Activated T-cell treated with anti-CD3 and anti-CD28 coated beads, Interleukin-2, amount 50 U/mL, for 1 hour (primary cell): ENCODE measurements at places on chromosomes 12 and 14.

DNA sequence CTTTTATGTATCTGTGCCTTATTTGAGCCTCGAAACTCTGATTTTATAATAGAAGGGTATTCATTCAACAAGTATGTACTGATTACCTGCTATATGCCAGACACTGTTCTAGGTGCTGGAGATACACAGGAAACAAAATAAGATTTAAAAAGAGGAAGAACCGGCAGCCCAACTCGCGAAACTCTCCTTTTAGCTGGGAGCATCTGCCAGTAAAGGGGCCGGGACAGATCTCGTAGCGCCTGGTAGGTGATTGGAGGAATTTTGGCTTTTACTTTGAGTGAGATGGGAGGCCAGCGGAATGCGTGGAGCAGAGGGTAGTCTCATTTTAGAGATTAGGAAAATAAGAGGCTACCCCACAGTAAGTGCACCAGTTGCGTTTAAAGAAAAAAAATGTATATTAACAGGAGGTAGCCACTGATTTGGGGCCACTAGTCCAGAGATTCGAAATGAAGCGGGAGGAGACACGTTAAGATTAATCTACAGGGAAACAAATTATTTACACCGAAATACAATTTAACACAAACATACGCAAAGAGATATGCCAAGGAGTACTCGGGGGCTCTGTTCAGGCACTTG, 520 bp upstream of the MON2 start:
- DNase-seq = peak; percentile 33

DNA sequence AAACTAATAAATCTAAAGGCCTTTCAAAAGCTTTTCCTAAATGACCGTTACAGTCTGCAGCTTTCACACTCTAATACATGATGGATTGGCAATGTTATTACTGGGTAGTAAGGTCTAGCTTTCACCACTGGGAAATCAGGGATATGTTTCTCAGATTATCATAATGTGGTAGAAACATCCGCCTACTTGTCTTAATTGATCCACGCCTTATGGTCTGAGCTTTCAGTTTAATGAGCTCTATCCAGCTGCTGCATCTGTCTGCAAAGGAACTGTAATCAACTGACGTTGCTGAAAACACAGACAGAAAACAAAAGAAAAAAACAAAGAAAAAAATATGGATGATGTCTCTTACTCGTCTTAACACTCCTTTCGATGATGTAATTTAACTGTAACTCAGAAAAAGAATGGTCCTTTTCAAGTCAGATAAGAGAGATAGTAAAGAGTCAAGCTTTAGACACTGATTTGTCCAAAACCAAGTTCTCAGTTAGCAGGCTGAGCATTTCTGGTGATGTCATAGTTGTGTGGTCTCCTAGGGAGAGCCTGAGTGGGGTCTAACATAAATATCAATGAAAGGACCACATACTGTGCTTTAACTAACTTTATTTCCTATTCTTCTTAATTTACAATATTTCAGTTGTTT, 85.9 kb downstream of the C2CD5 start:
- DNase-seq = no peak

- DNase-seq = no peak
Measured at GRCh38 chr12:89497467-89497866, 27.1 kb downstream of the GALNT4 start.

GRCh38 chr14:22202313-22202712, 386.7 kb downstream of the DAD1 start:
- no peak for DNase-seq

DNA sequence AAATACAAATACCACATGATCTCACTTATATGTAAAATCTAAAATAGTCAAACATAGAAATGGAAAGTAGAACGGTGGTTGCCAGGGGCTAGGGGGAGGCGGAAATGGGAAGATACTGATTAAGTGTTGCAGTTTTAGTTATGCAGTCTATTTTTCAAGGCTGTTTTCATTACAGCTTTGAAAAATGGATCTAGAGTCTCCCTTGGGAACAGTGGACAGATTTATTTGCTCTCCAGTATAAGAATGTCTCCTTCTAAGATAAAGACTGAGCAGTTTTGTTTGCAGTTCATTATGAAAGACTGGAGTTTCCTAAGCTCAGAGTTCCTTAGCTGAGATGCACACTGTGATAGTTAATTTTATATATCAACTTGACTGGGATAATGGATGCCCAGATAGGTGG, 202.5 kb downstream of the KLHL28 start:
- DNase-seq = no peak

DNA sequence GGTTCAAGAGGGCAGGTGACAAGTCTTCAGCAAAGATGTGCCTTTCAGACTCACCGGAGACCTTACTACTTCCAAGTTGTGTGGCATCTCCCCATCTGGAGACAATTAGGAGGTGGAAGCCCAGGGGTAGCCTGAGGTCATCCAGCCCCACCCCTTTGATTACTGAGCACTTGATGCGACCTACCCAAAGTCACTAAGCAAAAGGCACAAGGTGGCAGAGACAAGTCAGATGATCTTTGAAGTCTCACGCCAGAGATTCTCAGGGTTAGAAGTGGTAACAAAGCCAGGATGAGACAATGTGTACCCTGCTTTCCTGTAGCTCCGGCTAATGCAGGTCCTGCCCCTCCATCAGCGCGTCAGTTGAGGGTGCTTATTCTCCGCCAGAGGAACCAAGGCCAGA, 1.4 kb upstream of the FOXN3 start:
- DNase-seq = no peak

- no peak for DNase-seq
Measured at GRCh38 chr12:124778411-124778810, 85.3 kb downstream of the SCARB1 start.

DNA sequence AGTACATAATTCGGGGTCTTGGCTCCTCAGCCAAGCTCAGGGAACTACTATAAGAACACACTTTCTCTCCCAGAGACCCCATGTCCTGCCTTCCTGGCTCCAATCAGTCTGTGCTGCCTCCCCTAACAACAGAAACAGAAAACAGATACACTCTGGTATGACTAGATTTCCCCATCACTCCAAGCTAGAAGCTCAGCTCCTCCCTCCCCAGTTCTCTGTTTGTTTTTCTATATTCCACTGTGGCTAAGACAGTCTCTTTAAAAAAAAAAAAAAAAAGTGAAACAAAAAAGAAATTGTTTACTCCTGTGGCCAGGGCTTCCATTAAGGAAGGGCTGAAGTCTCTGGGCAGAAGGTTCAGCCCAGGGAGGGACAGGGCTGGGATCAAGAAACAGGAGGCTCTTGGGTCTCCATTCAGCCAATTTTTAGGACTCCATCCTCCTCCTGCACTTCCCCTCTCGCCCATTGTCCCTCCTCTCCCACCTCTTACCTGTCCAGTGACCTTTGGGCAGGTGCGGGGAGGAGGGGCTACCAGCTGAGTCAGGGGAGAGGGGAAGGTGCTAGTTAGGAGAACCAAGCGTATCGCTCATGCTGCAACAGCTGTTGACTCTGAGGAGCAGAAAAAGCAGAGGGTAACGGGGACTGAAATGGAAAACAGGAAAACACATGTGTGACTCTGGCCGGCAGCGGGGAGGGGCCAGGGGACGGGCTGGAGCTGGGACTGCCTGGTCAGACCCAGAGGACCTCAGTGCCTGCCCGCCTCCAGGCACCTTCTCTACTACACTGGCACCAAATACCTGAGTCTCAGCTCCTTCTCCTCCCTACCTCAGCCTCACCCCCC, 4.1 kb upstream of the SLC7A7 start:
- DNase-seq = no peak

GRCh38 chr12:71686658-71687025, 760 bp downstream of the TMEM19 start:
- no peak for DNase-seq

DNA sequence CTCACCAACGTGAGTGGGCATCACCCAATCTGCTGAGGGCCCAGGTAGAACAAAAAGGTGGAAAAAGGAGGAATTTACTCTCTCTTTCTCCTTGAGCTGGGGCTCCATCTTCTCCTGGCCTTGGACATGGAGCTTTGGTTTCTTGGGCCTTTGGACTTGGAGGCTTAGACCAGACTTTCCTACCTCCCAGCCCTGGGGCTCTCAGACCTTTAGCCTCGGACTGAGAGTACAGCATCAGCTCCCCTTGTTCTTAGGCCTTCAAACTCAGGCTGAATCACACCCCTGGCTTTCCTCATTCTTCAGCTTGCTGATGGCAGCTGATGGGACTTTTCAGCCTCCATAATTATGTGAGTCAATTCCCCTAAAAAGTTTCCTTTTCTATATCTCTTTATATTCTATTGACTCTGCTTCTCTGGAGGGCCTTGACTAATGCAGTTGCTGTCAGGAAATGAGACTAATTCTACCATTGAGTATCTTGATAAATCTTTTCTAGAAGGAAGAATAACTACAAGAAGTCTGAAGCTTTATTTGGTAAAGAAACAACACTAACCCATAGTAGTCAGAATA, 15.9 kb upstream of the CLEC4E start:
- DNase-seq = no peak

DNA sequence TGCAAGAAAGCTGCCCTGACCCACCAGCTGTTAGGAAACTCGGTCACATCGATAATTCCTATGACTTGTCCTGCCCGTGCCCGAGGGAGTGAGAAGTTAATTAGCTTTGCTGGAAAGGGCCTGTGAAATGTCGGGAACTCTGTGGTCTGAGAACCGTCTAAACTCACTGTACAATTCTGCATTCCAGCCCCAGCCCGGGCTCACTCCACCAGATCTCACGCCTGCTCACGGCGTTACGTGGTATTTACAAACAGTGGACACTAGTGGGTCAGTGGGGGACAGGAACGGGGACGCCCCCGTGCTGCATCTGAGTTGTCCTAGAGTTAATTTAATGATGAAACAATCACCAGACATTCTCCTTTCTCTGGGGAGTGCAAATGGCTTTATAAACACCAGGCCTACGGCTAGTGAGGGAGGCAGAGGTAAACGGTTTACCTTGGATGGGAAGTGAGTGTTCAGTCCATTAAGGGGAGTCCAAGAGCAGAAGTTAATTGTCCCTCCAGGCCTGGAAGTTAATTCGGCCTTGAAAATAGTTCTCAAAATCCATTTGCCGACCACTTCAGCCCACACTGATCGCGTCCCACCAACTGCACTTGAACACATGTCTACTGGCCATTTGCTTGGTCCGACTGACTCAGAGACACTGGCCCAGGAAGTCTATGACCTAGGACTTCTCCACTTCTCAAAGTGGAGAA, 93.5 kb upstream of the MED13L start:
- DNase-seq = no peak

DNA sequence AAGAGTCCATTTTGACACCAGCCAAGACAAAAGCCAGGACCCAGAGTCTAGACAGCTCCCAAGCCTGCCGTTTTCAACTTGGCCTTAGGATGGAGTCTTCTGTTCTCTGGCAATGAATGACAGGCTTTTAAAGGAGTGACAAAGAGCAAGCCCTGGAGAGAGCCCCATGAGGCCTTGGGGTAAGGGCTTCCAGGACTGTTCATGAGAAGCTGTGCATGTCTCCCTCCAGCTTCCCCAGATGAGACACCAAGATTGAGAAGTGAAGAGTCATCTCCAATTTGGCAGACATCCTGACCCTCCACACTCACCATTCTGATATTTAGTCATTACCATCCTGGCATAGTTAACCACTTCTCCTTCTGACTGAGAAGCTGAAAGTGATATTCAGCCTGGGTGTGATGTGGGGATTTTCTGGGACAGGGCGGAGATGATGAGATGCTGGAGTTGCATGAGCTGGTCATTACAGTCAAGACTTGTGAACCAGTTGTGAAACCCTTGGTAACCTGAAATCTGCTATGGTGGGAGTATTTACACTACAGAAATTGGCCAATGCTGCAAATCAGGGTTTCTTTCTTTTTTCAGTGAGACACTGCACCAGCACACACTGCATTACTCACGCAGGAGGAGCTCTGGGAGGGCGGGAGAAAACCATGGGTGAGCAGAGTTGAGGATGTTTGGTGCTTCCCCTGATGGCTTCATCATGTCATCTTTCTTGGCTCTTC, 77.8 kb downstream of the VCPKMT start:
- no peak for DNase-seq
